ENCODE measurements at places on chromosomes 5 and 9.
A peak's percentile ranks its signal among the peaks of the same experiment; 100 is the strongest.

GRCh38 chr5:117302949-117303348 is 728.3 kb upstream of the SEMA6A start:
- no peak for DNase-seq

GRCh38 chr9:97598461-97599288 is 34.5 kb downstream of the TSTD2 start:
- peak; percentile 69 for DNase-seq

DNA sequence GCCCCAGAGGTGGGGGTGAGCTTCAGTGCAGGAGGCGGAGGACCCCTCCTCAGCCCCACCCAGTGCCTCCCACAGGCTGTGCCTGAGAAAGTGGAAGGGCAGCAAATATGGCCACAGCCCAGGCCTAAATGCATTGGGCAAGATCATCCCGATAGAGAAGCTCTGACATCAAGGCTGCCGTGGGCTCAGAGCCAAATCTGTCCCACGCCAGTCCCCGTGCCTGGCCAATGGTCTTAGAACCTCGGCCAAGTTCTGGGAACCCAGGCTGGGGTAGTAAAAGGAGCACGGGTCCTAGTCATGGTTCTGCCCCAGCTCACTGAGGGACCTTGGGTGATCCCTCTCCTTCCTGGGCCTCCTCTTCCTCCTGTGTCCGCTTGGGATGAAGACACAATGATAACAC is 27.7 kb upstream of the TNIP1 start:
- DNase-seq: no peak

DNA sequence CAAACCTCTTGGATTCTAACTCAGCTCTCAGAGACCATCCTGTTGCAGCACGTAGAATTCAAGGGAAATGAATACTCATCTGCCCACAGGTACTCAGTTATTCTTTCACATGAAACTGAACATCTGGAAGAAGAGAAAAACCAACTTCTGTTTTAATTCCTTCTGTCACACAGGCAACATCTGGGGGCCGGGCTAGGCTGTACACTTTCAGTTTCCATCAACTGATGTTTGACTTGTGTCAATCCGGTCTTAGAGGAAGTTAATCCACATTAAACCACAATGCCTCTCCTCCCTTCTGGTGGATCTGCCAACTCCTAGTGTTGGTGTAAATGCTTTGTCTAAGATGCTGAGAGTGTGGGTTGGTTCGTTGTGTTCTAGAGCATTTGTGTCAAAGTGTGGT is 17.6 kb downstream of the DMRT3 start:
- DNase-seq: no peak

GRCh38 chr5:180138214-180138975 is 66.8 kb upstream of the RNF130 start:
- no peak for DNase-seq

DNA sequence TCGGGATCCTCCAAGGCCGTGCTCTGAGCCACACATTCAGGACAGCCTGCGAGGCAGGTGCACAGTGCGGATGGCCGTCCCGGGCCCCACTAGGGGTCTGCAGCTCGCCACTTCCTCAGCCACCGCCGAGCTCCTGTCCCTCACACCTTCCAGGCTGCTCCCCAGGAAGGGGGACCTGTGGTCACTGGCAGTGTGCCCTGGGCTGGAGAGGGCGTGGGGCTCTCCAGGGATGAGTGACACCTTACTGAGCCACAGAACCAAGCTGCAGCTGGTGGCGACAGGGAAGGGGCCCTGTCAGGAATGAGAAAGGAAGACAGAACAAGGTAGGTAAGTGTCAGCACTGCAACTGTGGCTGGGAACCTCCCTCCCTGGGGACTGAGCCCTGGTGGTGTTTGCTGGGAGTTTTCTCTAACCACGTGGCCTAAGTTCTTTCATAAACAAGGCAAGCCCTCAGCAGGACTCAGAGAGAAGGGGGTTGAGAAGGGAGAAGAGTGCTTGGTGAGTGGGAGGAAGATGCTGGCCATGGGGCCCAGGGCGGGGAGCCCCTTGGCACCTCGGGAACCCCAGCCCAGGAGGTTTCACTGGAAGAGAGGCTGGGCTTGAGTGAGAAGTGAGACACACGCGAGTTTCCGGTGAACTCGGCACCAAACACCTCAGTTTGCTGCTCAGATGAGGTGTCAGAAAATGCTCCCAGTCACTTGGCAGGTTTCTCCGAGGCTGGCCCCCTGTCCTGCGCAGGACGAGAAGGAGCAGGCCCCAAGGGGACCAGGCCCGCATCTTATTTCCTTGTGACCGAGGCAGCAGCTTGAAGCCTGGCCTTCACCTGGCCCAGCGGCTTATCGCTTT is 5.2 kb downstream of the IL13 start:
- no peak for DNase-seq

DNA sequence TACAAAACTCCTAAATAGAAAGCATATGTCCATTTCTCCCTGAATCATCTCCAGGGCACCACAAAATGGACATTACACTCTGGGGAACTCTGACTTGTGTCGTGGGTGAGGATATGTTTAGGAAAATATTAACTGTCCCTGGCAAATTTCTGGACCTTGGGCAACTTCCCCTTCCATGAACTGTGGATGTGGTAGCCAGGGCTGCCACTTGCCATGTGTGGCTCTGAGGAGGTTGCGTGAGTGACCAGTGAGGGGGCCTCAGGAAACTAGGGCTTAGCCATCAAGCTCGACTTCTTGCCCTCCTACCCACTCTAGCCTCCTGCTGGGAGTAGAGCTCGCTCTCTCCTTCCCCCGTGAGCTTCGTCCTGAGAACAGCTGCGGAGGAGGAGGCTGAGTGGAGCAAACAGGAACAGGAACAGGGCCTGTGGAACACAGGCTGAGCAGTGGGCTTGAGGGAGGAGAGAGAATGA is 13.8 kb upstream of the STC2 start:
- DNase-seq: no peak

DNA sequence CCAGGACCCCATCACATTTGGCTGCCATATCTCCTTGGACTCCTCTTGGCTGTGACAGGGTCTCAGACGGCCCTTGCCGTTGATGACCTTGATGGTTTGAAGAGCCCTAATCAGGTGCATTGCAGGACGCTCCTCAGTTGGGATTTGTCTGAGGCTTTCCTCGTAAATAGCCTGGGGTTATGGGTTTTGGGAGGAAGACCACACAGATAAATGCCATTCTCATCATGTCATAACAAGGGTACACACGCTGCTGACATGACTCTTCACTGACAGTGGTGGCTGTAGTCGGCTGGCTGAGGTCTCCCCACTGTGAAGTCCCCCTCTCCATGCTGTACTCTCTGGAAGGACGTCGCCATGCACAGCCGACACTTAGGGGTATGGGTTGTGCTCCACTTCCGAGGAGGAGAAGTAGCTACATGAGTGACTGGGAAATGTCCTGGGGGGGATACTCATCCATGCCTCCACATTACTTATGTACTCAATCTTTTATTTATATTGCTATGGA is 42.9 kb upstream of the SPTLC1 start:
- DNase-seq: no peak

GRCh38 chr5:59212596-59212995 is 629.7 kb downstream of the RAB3C start:
- DNase-seq: no peak
